ENCODE measurements at places on chromosomes 5 and 9.

DNA sequence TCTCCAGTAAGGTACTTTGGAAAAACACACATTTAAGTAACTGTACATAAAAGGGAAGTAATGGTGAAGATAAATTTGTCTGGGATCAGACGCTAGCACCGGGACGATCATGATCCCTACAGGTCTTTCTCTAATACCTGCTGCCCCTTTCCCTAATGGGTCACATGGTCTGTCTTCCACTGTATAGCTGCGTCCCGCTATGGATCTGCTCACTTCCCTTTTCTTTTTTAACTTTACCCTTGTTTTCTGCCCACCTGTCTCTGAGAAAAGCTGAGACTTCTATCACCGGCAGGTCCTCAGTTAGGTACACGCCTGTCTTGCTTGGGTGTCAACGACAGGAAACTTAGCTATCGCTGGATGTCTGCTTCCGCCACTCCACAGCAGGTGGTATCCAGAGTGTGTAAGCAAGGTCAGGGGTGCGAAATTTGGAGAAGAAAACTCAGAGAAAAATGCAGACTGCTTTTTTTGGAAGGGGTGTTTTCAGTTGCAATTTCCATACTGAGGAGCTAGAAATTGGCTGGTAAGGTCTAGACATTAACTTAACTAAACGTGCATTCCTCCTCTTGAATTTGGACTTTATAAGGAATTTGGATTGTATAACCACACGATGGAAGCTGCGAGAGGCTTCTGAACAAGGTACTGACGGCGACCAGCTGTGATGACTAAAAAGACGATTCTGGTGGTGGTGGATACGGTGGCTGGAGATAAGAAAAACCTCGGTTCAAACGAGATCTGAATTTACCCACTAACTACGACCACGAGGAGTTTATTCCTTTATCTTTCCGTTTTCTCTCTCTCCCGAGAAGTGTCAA is 1.1 kb upstream of the ICE1 start:
- no peak for DNase-seq

DNA sequence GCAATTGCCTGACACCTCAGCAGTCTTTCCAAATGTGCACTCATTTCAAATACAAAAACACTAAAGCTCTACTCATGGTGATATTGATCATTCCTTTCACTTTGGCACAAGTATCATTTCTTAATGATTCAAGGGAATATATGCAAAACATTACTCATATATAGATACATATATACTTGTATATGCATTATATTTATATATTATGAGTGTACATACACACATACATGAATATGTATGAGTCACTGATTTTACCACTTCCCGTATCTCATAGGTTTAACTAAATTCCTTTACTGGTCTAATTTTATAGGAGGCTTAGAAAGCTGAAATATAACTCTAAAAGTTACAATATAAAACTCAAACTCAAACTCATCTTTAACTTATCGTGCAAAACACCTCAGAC is 156.5 kb downstream of the CDH9 start:
- DNase-seq, result no peak

DNA sequence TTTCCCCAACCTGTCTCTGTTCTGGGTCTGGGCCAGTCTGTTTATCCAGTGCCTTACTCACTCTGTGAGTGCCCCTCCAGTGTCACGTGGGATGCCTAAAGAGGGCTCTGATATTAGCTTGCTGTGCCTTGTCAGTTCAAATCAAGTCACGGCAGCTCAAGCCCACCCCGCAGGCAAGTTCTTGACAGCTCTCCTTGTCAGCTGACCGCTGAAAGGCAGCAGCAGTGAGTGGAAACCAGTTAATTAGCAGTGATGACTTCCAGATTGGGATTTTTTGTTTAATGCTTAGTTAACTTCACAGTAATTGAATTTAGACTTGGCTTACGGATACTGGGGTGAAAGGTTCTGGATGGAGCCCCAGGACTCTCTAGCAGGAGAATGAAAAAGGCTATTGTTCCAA is 210.1 kb downstream of the PSAT1 start:
- DNase-seq, result no peak

DNA sequence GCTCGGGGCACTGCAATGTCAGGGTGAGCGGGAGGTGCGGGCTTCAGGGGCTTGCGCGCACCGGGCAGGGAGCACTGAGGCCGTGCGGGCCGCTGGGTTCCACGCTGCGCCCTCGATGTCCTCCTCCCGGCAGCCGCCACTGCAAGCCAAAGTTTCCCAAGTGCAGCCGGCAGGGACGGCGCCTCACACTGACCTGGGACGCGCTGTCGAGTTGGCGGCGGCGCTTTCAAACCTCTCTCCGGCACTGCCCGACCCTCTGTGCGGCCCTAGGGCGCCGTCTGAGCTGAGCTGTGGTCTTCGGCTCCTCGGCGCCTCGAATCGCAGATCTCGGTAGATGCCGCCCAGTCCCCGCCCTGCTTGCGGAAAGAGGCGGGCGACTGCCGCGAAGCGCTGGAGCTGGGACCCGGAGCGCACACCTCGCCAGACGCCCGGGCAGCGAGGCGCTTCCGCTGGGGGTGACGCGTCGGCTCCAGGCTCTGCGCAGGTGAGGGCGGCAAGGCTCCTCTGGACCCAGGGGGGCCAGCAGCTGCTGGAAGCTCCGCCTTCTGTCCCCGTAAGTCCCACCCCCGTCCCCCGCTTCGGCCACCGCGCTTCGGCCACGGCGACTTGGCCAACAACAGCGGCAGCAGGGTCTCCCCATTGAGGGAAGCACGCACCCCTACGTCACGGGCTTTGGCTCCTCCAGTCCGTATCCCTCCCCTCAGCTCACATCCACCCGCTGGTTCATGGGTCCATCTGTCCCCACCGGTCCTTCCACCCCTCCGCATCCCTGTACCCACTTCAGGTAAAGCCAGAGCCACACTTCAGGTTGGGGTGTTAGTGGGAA is at the start of gene ANKRD34B:
Gene ANKRD34B (minus strand): TSS at position 320 of the 826 bp plus-strand sequence. CDS start 10,261 bp downstream, outside the sequence.
- no peak for DNase-seq

DNA sequence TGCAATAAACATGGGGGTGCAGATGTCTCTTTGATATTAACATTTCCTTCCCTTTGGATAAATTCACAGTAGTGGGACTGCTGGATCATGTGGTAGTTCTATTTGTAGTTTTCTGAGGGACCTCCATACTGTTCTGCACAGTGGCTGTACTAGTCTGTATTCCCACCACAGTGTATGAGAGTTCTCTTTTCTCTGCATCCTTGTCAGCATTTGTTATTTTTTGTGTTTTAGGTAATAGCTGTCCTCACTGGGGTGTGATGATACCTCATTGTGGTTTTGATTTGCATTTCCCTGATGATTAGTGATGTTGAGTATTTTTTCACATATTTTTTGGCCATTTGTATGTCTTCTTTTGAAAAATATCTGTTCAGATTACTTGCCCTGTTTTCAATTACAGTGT is 562.5 kb downstream of the CSNK1G3 start:
- no peak for DNase-seq

GRCh38 chr5:135377751-135378680 is 21.0 kb downstream of the MACROH2A1 start:
- DNase-seq, result no peak

- no peak for DNase-seq
These were observed 723.1 kb upstream of the RIOK2 start for GRCh38 chr5:97906135-97906534.

DNA sequence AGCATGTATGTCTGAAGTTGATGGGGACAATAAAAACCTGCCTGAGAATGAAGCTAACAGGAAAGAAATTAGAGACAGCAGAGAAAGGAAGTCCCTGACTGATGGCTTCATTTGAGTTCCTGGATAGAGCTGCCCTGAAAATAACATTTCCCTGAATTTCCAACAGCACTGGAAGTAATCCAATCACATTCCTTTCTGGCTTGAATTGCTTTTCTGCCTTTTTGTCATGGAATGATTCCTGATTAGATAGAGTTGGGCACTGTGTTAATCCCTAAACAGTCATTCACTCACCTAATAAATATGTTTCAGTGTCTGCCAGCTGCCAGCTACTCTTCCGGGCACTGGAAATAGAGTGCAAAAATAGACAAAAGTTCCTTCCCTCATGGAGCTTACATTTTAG is 30.0 kb upstream of the SH3RF2 start:
- no peak for DNase-seq

DNA sequence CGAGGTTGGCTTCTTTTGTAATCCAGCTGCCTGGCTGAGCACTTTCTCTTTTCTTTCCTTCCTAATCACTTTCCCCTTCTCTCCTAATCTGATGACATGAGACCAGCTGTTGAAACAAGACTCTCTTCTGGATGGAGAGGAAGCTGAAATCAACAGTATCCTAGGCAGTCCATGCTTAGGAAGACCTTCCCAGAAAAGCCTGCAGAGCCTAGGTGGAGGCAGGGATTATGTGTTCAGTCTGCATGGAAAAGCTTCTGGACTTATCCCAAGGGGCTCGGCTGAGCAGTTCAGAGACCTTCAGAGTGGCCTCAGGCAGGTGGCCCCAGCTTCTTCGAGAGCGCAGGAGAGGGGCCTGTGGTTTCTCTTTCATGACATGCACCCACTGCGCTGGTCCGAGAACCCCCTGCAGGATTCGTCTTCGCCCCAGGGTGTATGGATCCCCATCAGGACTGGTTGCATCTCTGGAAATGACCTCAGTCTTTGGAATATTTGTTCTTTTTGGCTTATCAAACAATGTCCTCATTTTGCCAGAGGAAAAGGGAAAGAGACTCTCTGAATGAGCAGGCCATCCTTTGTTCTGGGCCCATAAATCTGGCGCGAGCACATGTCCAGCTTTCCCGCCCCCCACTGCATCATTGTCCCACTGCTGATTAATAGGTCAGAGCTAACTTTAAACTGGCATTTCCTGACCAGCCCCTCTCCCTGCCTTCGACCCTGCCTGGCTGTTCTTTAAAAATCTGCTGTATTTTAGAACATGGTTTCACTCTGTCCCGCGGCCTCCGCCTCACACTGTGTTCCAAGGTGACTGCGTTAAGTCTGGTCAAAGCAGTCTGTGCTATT is 177.9 kb upstream of the KLF4 start:
- no peak for DNase-seq

GRCh38 chr5:10275460-10275859 is 25.4 kb downstream of the CCT5 start:
- DNase-seq, result no peak

DNA sequence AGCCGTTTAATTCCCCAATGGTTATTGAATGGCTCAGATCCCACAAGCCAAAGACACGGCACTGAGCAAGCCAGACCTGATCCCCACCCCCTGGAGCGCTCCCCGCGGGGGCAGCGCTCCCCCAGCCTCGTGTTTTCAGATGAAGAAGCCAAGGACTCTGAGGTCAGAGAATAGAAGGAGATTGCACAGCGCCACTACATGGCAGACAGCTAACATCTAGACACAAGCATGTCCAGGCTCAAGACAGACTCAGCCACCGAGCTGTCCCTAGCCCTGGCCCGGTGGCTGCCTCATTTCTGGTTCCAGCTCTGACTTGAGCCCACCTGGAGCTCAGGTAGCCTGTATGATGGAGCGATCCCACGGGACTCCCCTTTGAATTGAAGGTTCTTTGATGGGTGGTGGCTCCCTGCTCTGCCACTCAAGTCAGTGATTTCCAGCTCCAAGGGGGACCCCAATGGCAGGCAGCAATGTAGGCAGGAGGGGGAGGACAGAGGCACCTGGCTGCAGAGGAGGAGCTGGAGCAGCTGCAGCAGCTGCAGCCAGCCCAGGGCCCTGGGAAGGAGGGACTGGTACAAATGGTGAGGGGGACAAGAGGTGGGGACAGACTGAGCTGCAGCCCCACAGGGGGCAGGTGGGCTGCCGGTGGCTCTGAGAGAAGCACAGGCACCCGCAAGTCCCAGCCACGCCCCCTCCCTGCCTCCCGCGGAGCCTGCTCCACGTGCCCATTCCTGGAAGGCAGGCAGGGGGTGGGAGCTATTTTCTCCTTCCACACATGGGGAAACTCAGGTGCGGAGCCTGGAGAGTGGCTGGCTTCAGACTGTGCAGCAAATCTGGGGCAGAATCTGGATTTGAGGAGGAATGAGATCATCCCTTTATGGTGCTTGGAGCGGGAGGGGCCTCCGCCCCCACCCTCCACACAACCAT is 40.2 kb downstream of the NTNG2 start:
- no peak for DNase-seq

DNA sequence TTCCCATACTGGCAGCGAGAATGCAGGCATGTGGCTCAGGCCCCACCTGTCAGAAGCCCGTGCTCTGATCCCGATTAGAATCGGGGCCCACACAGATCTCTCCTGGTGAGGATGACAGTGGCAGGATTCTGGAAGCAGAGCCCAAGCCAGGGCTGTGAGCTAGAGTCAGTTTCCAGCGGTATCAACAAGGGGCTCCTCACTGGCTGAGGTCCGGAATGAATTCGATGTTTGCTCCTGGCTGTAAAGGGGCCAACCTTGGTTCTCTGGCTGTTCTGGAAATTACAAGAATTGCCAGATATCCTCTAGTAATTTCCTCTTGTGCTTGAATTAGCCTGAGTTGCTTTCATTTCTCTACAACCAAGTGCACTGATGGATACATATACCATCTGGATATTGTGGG is 129.1 kb upstream of the SPRY4 start:
- no peak for DNase-seq

DNA sequence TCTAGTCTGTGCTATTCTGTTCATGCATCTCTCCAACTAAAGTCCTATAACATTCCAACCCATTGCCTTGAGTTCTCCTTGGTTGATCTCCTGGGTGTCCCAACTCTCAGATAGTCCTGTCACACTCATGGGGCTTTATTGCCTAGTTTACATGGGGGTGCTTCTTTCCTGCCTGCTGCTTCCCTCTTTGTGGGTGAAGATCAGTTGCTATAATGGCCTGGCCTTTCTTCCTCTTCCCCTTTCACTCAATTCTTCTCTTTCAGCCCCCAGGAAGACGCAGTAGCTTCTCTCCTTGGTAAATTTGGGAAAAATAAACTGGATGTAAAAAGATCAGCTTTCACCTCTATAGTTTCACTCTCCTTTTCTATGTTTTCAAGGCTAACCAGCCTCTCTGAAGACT is 66.5 kb downstream of the PTCD2 start:
- DNase-seq, result no peak

DNA sequence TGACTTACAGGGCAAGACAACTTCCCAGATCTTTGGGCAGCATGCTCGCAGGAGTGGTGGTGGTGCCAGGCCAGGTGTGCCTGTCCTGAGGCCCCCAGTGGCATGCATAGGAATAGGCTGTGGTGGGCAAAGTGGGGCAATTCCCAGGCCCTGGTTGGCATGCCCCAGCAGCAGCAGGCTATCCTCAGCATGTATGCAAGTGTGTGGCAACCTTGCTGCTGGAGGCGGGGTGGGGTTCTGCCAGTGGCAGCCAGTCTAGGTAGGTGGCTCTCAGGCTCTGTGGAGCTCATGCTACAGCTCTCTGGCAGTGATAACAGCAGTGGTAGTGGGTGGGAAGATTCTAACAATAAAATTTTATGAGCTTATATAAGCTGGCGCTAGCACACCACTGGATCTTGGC is 27.7 kb upstream of the C6 start:
- no peak for DNase-seq

GRCh38 chr5:28576022-28576421 is 1537.6 kb upstream of the CDH9 start:
- no peak for DNase-seq

DNA sequence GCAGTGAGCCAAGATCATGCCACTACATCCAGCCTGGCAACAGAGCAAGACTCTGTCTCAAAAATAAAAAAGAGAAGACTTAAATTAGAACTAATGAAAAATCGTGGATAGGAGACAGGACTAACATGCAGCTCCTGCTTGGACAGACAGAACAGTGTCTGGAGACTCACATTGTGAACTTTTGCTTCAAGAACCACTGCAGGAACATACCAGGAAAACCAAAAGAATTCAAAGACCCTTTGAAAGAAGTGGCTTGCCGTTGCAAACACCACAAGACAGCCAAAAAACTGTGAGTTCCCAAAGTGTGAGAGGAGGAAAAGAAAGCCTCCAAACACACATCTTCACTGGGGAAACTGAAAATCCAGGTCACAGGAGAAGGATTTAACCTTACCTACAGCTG is 48.8 kb upstream of the SNAPC3 start:
- no peak for DNase-seq

- DNase-seq, result no peak
These were observed 102.1 kb downstream of the LHFPL2 start for GRCh38 chr5:78546276-78546996.
